ENCODE measurements at places on chromosomes 6 and 20. TPM values are rescaled to one million over a fixed set of nuclear protein-coding genes. Genes with fewer than 3 reads are reported as not detected.

- no peak overlapping the region for H3K4me3 ChIP-seq
- H3K36me3 ChIP-seq: no peaks in the 10 kb centered on the region
- no peak overlapping the region for H3K27ac ChIP-seq
- H3K4me1 ChIP-seq: peaks cover 15% of the 10 kb centered on the region
- no peak for DNase-seq
Observed at GRCh38 chr6:13927203-13927602, 2.5 kb downstream of the RNF182 start.

The SNX14 gene
- 42.8 TPM for total RNA-seq

The HAO1 gene
- total RNA-seq: not detected

- no peaks in the 10 kb centered on the region for H3K27me3 ChIP-seq
- H3K4me1 ChIP-seq: peaks cover 34% of the 10 kb centered on the region
- H3K4me3 ChIP-seq: no peak overlapping the region
- no peaks in the 10 kb centered on the region for H3K36me3 ChIP-seq
Observed at GRCh38 chr6:138498629-138499302, 528 bp downstream of the NHSL1 start.

The NCOA3 gene
- 25.7 TPM for total RNA-seq

The INSM1 gene
- total RNA-seq: not detected

DNA sequence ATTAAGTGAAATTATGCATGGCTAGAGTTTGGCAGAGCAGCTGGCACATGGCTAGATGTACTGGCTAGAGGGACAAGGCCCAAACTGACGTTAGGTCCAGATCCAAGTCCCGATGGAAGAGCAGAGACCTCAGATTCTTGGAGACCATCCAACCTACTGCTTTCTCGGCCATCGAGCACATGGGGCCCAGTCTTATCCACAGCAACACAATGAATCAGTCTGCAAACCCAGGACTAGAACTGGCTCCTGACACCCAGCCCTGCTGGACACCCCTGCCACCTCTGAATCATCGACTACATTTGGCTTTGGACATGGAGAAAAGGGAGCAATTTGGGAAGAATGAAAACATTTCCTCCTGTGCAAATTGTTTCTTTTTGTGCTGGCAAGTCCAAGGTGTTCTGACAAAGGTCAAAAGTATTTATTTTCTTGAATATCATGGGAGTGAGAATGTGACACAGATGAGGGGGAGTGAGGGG is 23.9 kb upstream of the YWHAB start:
- H3K4me3 ChIP-seq: no peak overlapping the region
- DNase-seq: peak; percentile 91
- no peaks in the 10 kb centered on the region for H3K27me3 ChIP-seq
- H3K4me1 ChIP-seq: peaks cover 57% of the 10 kb centered on the region
- H3K36me3 ChIP-seq: no peaks in the 10 kb centered on the region

DNA sequence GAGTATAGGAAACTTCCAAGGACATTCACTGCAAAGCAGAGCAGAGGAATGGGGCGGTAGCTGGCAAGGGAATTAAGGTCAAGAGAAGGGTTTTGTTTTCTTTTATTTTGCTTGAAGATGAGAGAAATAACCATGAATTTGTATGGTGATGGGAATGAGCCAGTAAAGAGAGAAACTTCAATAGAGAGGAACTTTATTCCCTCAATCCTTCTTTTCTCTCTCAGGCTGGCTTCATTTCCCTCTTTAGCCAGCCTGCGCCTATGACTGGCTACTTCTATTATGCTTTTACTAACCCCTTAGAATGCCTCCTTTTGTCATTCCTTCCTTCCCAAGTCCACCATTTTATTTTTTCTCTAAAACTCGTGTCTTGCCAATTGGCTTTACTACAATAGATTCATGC is 101.4 kb upstream of the CEP85L start:
- no peaks in the 10 kb centered on the region for H3K36me3 ChIP-seq
- no peak overlapping the region for H3K4me3 ChIP-seq
- DNase-seq: no peak
- no peaks in the 10 kb centered on the region for H3K27me3 ChIP-seq
- H3K4me1 ChIP-seq: peaks cover 11% of the 10 kb centered on the region
- H3K27ac ChIP-seq: no peak overlapping the region

- H3K4me1 ChIP-seq: peaks cover 63% of the 10 kb centered on the region
- no peak overlapping the region for H3K4me3 ChIP-seq
- H3K36me3 ChIP-seq: peaks cover 41% of the 10 kb centered on the region
- H3K27ac ChIP-seq: peak overlapping the region; percentile 98
- no peaks in the 10 kb centered on the region for H3K27me3 ChIP-seq
- DNase-seq: no peak
Observed at GRCh38 chr20:38973645-38974044, 11.5 kb downstream of the DHX35 start.

- no peaks in the 10 kb centered on the region for H3K27me3 ChIP-seq
- H3K27ac ChIP-seq: no peak overlapping the region
- no peak overlapping the region for H3K4me3 ChIP-seq
- no peaks in the 10 kb centered on the region for H3K36me3 ChIP-seq
Observed at GRCh38 chr6:165842281-165842936, 179.4 kb upstream of the PDE10A start.

- no peak overlapping the region for H3K27ac ChIP-seq
- H3K36me3 ChIP-seq: no peaks in the 10 kb centered on the region
- H3K4me3 ChIP-seq: no peak overlapping the region
Observed at GRCh38 chr6:27897580-27898206, 14.5 kb downstream of the OR2B2 start.

DNA sequence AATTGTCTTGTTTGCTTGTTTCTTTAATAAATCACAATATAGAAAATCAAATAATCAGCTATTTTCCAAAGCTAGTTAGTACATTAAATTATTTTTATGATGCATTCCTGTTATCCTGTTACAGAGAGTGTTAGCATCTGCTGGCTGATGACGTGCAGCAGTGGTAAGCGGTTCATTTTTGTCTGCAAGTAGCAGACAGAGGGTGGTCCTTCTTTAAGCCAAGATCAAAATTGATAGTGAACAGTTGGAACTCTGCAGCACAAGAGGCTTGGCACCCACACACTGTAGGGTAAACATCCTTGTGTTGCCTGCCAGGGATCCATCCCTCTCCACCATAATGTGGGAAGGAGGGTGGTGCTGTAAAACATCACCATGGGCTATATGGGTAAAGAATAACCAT is 158.3 kb downstream of the FRK start:
- no peaks in the 10 kb centered on the region for H3K36me3 ChIP-seq
- H3K4me1 ChIP-seq: no peaks in the 10 kb centered on the region
- H3K27me3 ChIP-seq: no peaks in the 10 kb centered on the region
- no peak overlapping the region for H3K27ac ChIP-seq
- H3K4me3 ChIP-seq: no peak overlapping the region

The MYBL2 gene
- 0.19 TPM for total RNA-seq

The DEFB124 gene
- not detected for total RNA-seq

DNA sequence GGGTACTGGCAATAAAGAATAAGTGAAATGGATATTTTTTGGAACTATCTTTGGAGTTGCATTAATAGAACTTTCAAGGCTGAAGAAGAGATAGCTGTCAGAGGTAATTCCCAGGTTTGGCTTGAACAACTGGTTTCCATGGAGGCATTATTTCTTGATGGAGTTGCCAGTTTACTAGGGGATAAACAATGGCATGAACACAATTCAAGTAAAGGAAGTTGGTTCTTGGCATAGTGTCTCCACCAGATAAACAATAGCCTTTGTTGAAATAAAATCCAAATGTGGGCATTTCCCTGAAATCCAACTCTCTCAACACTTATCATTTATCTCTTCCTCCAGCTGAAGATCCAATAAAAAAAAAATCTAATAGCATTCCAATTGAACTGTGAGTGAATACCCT is 454.9 kb downstream of the C6orf118 start:
- no peaks in the 10 kb centered on the region for H3K36me3 ChIP-seq
- no peaks in the 10 kb centered on the region for H3K27me3 ChIP-seq

GRCh38 chr20:16707674-16708073 is 22.2 kb upstream of the SNRPB2 start:
- no peaks in the 10 kb centered on the region for H3K36me3 ChIP-seq
- H3K4me3 ChIP-seq: no peak overlapping the region
- no peaks in the 10 kb centered on the region for H3K27me3 ChIP-seq
- H3K27ac ChIP-seq: no peak overlapping the region
- DNase-seq: no peak
- H3K4me1 ChIP-seq: no peaks in the 10 kb centered on the region

GRCh38 chr6:36038120-36038876 is 10.7 kb downstream of the MAPK14 start:
- DNase-seq: no peak
- H3K36me3 ChIP-seq: no peaks in the 10 kb centered on the region
- no peaks in the 10 kb centered on the region for H3K27me3 ChIP-seq
- no peak overlapping the region for H3K27ac ChIP-seq

- no peak overlapping the region for H3K4me3 ChIP-seq
- no peak overlapping the region for H3K27ac ChIP-seq
- no peaks in the 10 kb centered on the region for H3K4me1 ChIP-seq
- H3K36me3 ChIP-seq: no peaks in the 10 kb centered on the region
- no peaks in the 10 kb centered on the region for H3K27me3 ChIP-seq
Observed at GRCh38 chr6:95318137-95318536, 259.2 kb upstream of the MANEA start.

DNA sequence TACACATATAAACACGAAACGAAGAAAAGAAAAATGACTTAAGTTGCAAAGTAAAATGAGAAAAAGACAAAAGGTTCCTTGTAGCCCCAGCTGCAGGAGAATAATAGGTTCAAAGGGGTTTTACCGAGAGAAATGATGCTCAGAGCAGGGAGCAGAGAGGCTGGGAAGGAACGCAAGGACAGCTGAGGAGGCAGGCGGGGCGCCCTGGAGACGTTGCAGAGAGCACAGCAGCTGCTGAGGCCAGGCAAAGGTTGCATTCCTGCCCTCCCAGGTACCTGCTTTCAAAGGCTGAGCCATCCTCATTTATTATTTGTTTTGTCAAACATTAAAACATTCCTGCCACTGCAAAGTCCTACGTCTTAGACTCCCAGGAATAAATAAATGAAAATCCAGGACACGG is 16.2 kb upstream of the VAPB start:
- H3K36me3 ChIP-seq: no peaks in the 10 kb centered on the region
- H3K27me3 ChIP-seq: no peaks in the 10 kb centered on the region
- no peak overlapping the region for H3K27ac ChIP-seq
- no peaks in the 10 kb centered on the region for H3K4me1 ChIP-seq
- no peak overlapping the region for H3K4me3 ChIP-seq

DNA sequence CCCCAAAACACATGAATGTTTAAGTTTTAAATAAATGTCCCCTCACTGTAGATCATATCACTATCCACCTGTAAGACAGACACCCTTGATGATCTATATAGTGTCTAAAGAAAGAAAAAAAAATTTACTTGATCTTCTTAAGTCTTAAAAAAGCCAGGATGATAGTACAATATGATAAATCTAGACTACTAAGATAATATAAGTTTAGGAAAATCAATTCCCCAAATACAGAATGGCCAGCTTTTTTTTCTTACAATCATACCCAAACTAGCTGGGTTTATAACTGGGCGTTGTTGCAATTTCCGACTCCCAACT is 14.4 kb downstream of the ZNF217 start:
- DNase-seq: no peak
- H3K4me3 ChIP-seq: peak overlapping the region; percentile 16
- no peaks in the 10 kb centered on the region for H3K27me3 ChIP-seq
- peak overlapping the region; percentile 76 for H3K27ac ChIP-seq

GRCh38 chr20:17228624-17229061 is 1.8 kb downstream of the PCSK2 start:
- H3K27me3 ChIP-seq: no peaks in the 10 kb centered on the region
- H3K4me3 ChIP-seq: peak overlapping the region; percentile 42
- no peak overlapping the region for H3K27ac ChIP-seq
- H3K36me3 ChIP-seq: no peaks in the 10 kb centered on the region

DNA sequence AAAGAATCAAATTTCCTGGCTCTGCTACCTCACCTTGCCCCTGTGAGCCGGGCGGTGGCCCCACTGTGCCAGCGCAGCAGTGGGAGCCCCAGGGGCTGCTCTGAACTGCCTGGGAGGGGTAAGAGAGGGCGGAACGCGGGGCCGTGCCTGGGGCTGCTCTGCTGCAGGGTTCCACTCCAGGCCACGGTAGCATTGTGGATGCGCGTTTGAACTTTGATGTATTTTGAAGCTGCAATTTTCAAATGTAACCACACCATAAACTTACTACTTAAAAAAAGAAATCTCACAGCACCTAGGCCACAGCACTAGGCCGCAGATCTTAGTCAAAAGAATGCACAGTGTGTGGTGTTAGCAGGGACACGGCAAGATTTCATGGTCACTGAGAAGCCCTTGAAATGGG is 57.5 kb downstream of the PRDM1 start:
- no peaks in the 10 kb centered on the region for H3K36me3 ChIP-seq
- H3K4me3 ChIP-seq: no peak overlapping the region
- DNase-seq: no peak
- H3K4me1 ChIP-seq: no peaks in the 10 kb centered on the region

- no peaks in the 10 kb centered on the region for H3K27me3 ChIP-seq
- H3K36me3 ChIP-seq: no peaks in the 10 kb centered on the region
- no peaks in the 10 kb centered on the region for H3K4me1 ChIP-seq
- H3K4me3 ChIP-seq: no peak overlapping the region
- no peak overlapping the region for H3K27ac ChIP-seq
Observed at GRCh38 chr20:23782366-23782983, 31.7 kb upstream of the CST1 start.

The SEC63 gene
- total RNA-seq: 24.2 TPM

GRCh38 chr20:62550087-62550632 is 74.4 kb upstream of the GATA5 start:
- peak overlapping the region; percentile 86 for H3K27ac ChIP-seq
- H3K27me3 ChIP-seq: peaks cover 65% of the 10 kb centered on the region
- peaks cover 75% of the 10 kb centered on the region for H3K4me1 ChIP-seq
- peaks cover 10% of the 10 kb centered on the region for H3K36me3 ChIP-seq

- no peaks in the 10 kb centered on the region for H3K36me3 ChIP-seq
- H3K27ac ChIP-seq: no peak overlapping the region
- no peak overlapping the region for H3K4me3 ChIP-seq
- no peaks in the 10 kb centered on the region for H3K27me3 ChIP-seq
Observed at GRCh38 chr6:40733770-40734396, 146.7 kb upstream of the LRFN2 start.

- no peak overlapping the region for H3K4me3 ChIP-seq
- peaks cover 27% of the 10 kb centered on the region for H3K4me1 ChIP-seq
- no peaks in the 10 kb centered on the region for H3K27me3 ChIP-seq
- peaks cover 21% of the 10 kb centered on the region for H3K36me3 ChIP-seq
- peak overlapping the region; percentile 68 for H3K27ac ChIP-seq
- peak; percentile 92 for DNase-seq
Observed at GRCh38 chr20:1336699-1337367, 7.9 kb upstream of the SDCBP2 start.

GRCh38 chr20:57770852-57771720 is 61.3 kb upstream of the PMEPA1 start:
- no peak overlapping the region for H3K27ac ChIP-seq
- DNase-seq: no peak
- H3K4me3 ChIP-seq: no peak overlapping the region
- H3K36me3 ChIP-seq: no peaks in the 10 kb centered on the region
- H3K4me1 ChIP-seq: no peaks in the 10 kb centered on the region

GRCh38 chr6:146598772-146599405 is at the start of gene ADGB:
ADGB (plus strand) TSS chr6:146598972; CDS start chr6:146599041, 69 bp downstream.
- no peak for DNase-seq
- H3K4me3 ChIP-seq: peak within 1 kb of the TSS; percentile 57
- no peaks in the 10 kb centered on the region for H3K36me3 ChIP-seq
- no peak within 1 kb of the TSS for H3K27ac ChIP-seq
- H3K27me3 ChIP-seq: no peaks in the 10 kb centered on the region

DNA sequence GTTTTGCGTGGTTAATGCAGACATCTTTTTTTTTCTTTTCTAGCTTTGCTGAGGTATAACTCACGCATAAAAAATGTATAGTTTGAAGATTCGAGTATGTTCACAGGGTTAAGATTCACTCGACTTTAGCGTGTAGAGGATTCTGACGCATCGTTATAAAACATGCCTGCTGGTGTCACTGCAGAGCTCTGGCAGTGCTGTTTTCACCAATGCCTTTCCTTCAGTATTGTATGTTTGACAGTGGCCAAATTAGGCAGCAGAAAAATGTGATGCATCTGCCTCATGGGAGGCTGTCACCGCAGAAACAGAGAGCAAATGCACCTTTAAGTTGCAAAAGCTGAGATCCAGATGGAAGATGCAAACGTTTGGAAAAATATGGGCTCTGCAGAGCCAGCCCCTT is 18.0 kb upstream of the SIRPB2 start:
- no peak for DNase-seq
- H3K27me3 ChIP-seq: peaks cover 19% of the 10 kb centered on the region
- no peak overlapping the region for H3K27ac ChIP-seq
- no peaks in the 10 kb centered on the region for H3K36me3 ChIP-seq
